WTC11 (cell line): ENCODE measurements at places on chromosomes 13 and 19.

DNA sequence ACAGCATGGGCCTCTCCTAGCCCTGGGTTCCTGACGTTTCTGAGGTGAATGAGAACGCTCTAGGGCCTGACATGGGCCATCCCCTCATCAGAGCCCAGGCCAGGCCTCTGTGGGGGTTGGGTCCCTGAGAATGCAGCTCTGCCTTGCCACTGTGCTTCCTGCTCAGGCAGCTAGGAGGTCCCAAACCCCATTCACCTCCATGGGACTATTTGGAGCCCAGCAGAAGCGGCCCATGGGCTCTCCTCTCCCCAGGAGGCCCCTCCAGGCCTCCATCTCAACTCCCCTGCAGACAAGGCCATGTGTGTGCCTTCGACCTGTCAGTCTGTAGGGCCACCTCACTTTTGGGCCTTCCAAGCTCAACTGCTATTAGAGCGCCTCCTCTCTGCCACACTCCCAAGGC lies 36.9 kb downstream of the ELL start:
- DNase-seq: no peak

DNA sequence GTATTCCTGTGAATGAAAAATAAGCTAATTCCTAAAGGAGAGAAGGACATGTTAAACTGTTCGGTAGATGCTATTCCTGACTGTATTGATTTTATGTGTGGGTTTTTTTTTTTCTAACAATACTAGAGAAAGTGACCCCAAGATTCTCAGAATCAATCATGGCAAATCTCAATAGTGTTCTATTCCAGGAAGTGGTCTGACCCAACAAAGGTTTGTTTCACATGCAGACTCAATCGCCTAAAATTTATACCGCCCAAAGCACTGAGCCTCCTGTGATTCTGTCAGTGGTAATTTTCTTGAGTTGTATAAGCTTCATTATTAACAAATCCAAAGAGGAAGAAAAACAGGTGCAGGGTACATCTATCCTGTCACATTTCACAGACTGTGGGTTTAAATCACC lies 293.7 kb downstream of the SUCLA2 start:
- DNase-seq: no peak

GRCh38 chr13:72651144-72651543 lies 76.3 kb downstream of the MZT1 start:
- DNase-seq: no peak

- DNase-seq: no peak
These were observed 145.9 kb downstream of the OLFM4 start for GRCh38 chr13:53174545-53174944.

- no peak for DNase-seq
These were observed 298.2 kb downstream of the POU4F1 start for GRCh38 chr13:78305171-78305570.

- DNase-seq: peak; percentile 99
These were observed 7.0 kb upstream of the CBLC start for GRCh38 chr19:44770550-44771257.

- no peak for DNase-seq
These were observed 12.9 kb upstream of the PCCA start for GRCh38 chr13:100075700-100076587.
